ENCODE measurements at places on chromosomes 11 and 22. TPM values are rescaled to one million over a fixed set of nuclear protein-coding genes. Genes with fewer than 3 reads are reported as not detected.

GRCh38 chr11:2432628-2433071 is 11.7 kb downstream of the TRPM5 start:
- no peak for DNase-seq

SSTR3 gene
- total RNA-seq, result 14.8 TPM

GRCh38 chr11:45142241-45143055 is 4.0 kb upstream of the PRDM11 start:
- no peak for DNase-seq

GRCh38 chr11:2139621-2140337 is 590 bp upstream of the IGF2 start:
- no peak for DNase-seq

KLHL35 gene
- 0.65 TPM for total RNA-seq

DNA sequence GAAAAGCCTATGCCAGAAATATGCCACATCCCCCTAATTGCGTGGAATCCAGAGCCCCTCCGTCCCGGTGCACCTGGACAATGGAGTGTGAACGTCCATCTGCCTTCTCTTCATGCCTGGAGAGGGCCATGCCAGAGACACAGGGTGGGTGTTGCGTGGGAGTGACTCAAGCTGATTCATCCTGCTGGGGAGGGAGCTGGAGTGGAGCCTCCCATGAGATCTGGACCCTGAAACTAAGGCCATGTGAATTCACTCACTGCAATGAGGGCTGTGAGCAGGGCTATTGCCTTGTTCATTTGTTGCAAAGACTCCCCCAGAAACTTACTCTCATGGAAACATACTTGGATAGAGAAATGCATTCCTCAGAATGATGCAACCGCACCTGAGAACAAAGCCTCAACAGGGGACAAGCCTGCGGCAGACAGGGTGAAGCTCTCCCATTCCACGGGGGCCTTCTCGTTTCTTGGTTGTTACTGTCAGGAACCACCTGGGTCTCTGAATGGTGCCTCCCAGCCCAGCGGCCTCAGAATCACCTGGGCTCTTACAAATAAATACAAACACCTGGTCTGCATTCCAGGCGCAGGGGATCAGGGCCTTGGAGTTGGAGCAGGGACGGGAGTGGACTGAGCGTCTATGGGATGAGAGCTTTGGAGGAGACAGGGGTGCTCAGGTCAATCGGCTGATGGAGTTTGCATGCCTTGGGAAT is 1031.2 kb downstream of the BRD1 start:
- DNase-seq, result no peak

MYO7A gene
- total RNA-seq, result 0.23 TPM
